ENCODE measurements at places on chromosomes 2 and 18.

GRCh38 chr2:108923019-108923700 is 65.9 kb downstream of the EDAR start:
- DNase-seq, result no peak

DNA sequence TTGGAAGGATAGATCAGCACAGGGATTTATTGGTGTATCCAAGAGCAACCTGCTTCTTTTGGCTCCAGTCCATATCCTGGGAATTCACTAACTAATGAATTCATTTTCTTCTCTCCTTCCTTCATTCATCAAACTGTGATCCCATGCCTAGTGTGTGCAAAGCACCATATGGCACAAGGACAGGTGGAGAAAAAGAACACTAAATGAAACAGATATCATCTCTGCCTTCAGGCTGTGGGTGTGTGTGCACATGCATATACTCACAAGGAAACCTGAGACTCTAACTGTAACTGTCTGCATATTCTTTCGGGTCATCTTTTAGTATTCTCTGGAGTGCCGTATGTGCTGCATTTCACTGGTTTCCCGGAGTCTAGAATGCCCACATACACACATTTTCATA is 20.2 kb downstream of the TNP1 start:
- no peak for DNase-seq

GRCh38 chr2:122023059-122023864 is 267.8 kb downstream of the TSN start:
- no peak for DNase-seq

DNA sequence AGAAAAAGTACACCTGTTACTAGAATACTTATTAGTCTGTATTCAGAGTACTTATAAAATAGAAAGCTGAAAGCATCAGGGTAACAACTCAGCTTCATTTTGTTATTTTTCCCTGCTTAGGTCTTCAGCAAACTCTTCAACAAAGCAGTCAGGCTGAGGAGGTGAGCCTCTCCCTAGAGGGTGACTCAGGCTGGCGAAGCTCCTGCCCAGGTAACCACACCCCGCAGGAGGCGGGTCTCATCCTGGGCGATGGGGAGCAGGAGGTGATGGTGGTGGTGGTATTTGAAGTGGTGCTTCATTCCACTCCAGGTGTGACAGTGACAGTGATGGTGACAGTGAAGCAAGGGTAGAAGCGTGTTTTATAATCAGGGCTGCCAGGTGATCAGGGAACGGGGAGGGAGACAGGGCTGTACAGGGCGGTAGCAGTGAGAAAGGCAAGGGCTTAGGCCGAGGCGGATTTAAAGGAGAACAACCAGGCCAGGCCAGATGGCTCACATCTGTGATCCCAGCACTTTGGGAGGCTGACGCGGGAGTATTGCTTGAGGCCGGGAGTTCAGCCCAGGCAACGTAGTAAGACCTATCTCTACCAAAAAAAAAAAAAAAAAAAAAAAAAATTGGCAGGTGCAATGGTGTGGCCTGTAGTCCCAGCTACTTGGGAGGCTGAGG is 127.1 kb downstream of the SOCS6 start:
- no peak for DNase-seq

DNA sequence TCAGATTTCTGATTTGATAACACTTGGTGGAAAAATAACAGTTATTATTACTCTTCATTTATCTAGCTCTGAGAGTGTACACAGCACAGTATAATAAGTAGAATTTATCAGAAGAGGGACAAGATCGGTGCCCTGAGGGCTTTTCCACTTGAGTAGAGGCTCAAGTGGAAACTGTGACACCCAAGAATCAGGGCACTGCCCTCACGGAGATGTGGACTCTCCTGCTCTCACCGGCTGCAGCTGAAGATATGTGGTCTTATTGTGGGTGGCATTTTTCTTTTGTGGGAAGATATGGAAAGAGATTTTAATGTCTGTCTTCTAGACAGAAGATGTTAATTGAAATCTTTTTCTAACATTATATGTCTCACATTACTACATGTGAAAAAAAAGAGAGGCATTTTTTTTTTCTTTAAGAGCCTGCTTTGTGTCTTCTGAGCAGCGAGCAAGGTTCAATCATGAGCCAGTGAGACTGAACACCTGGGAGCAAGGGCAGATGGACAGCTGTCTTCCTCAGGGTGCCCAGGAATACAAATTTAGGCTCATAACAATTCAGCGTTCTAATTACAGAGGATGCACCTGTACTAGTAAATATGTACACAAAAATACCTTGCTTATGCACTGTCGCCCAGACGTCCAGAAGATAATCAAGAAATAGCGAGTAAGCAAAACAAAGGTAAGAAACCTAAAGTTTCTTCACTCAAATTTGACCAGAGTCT is 1098.2 kb upstream of the FANCL start:
- no peak for DNase-seq

DNA sequence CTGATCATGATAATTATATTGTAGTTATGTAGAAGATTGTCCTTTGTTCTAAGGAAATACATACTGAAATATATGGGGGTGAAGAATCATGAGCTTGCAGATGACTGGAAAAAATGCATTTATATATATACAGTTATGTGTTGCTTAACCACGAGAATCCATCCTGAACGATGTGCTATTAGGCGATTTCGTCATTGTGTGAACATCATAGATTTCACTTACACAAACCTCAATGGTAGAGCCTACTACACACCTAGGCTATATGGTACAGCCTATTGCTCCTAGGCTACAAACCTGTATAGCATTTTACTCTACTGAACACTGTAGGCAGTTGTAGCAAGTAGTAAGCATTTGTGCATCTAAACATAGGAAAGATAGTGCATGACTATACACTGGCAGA is 2.6 kb upstream of the ACAA2 start:
- no peak for DNase-seq

- no peak for DNase-seq
Measured at GRCh38 chr18:36993068-36993467, 164.1 kb downstream of the KIAA1328 start.

Data from iPS DF 19.7 (cell line).